ENCODE measurements at places on chromosomes 5 and 9.

- H3K4me3 ChIP-seq, result no peak overlapping the region
- no peaks in the 10 kb centered on the region for H3K27me3 ChIP-seq
- H3K4me1 ChIP-seq, result no peaks in the 10 kb centered on the region
- H3K27ac ChIP-seq, result no peak overlapping the region
- DNase-seq, result no peak
- no peaks in the 10 kb centered on the region for H3K36me3 ChIP-seq
These were observed 128.9 kb upstream of the CCNH start for GRCh38 chr5:87541676-87542075.

DNA sequence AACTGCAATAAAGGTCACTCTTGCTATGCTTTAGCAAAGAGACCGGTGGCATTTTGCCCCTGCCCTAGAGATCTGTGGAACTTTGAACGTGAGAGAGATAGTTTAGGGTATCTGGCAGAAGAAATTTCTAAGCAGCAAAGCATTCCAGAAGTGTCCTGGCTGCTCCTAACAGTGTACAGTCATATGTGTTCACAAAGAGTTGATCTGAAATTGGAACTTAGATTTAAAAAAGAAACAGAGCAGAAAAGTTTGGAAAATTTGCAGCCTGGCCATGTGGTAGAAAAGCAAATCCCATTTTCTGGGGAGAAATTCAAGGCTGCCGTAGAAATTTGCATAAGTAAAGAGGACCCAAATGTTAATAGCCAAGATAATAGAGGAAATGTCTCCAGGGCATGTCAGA, 169.2 kb downstream of the FGF1 start:
- no peak overlapping the region for H3K27ac ChIP-seq
- no peaks in the 10 kb centered on the region for H3K36me3 ChIP-seq
- H3K27me3 ChIP-seq, result no peaks in the 10 kb centered on the region
- no peak for DNase-seq
- no peaks in the 10 kb centered on the region for H3K4me1 ChIP-seq

GRCh38 chr5:15142458-15142857, 270.9 kb upstream of the ANKH start:
- no peaks in the 10 kb centered on the region for H3K4me1 ChIP-seq
- no peak for DNase-seq
- H3K36me3 ChIP-seq, result no peaks in the 10 kb centered on the region
- H3K27ac ChIP-seq, result no peak overlapping the region
- no peaks in the 10 kb centered on the region for H3K27me3 ChIP-seq

DNA sequence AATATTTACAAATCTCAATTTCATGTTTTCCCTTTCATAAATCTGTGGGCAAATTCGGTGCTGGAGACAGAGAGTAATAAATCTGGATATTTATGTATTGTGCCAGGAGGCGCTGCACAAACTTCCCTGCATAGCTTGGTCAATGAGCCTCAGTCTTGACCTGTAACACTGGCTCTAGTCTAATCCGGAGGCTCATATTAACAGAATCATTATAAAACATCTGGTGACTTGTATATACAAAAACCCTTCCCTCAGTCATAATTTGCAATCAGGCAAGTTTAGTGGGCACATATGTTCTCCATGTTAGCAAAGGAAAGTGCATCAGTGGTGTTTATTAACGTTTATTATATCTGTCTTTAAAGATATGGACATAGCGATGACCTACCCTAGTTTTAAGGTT, 104.0 kb upstream of the BNC2 start:
- H3K4me1 ChIP-seq, result no peaks in the 10 kb centered on the region
- DNase-seq, result no peak
- H3K4me3 ChIP-seq, result no peak overlapping the region
- H3K36me3 ChIP-seq, result no peaks in the 10 kb centered on the region

DNA sequence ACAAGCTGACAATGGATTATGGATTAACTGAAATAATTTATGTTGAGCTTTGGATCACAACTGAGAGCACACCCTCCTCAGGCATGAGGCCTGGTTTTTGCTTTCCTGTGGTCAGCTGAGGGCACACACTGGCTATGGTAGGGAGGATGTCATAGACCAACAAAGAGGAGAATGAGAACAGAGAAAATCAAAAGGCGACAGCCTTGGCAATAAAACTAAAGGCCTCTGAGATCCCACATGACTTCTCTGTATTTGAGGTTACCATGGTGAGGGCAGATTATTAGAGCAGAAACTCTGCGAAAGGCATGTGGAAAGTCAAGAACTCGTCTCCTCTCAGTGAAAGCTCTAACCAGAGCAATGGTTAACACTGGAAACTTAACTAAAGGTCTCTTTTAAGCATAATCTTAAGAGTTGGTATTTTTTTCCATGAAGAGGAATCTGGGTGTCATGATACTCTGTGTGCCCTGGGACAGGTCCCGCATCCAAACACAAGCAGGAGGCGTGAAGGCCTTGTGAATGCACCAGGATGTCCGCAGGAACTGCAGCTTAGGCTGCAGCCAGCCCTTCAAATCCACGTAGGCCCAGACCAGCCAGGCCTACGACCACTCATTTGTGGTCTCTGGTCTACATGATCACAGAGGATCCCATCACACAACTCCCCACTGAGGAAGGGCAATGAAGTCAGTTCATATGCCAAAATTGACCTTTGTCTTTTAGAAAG, 12.4 kb upstream of the MEIKIN start:
- H3K27ac ChIP-seq, result no peak overlapping the region
- H3K36me3 ChIP-seq, result no peaks in the 10 kb centered on the region
- no peak for DNase-seq
- H3K4me1 ChIP-seq, result no peaks in the 10 kb centered on the region
- H3K4me3 ChIP-seq, result no peak overlapping the region

DNA sequence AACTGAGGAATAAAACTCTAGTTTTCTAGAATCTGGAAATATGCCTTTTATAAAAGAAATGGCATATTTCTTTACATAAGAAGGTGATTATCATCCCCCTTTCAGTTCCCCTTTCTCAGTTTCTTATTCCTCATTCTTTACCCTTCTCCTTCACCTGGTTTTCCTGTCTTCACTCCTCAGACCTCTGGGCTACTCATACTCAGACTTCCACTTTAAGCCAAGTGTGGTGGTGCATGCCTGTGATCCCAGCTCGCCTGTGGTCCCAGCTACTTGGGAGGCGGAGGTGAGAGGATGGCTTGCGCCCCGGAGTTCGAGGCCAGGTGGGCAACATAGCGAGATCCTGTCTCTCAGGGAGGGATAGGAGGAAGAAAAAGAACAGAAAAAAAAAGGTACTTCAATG, 57.2 kb downstream of the RANBP6 start:
- no peak for DNase-seq
- no peak overlapping the region for H3K4me3 ChIP-seq
- H3K36me3 ChIP-seq, result no peaks in the 10 kb centered on the region
- no peaks in the 10 kb centered on the region for H3K27me3 ChIP-seq

GRCh38 chr9:89376741-89377351, 58.5 kb downstream of the SECISBP2 start:
- no peaks in the 10 kb centered on the region for H3K27me3 ChIP-seq
- H3K36me3 ChIP-seq, result peaks cover 17% of the 10 kb centered on the region
- no peak overlapping the region for H3K4me3 ChIP-seq
- DNase-seq, result no peak
- no peak overlapping the region for H3K27ac ChIP-seq

DNA sequence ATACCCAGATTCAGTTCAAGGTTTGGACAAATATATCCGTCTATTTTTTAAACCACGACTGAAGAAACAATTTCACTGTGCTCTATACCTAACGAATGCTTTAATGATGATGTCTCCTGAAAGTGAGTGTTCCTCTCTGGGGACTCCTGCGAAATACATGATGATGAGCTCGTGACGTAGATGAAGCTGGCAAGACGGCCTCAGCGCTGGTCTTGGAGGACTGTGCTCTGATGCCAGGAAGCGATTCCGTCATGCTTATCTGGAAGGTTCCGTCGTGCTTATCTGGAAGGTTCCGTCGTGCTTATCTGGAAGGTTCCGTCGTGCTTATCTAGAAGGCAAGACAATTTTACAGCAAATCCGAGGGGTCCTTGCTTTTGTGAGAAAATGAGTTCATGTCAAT, 250.8 kb upstream of the IRX2 start:
- H3K4me3 ChIP-seq, result no peak overlapping the region
- no peaks in the 10 kb centered on the region for H3K36me3 ChIP-seq
- no peaks in the 10 kb centered on the region for H3K4me1 ChIP-seq
- no peak overlapping the region for H3K27ac ChIP-seq
- DNase-seq, result no peak
- H3K27me3 ChIP-seq, result no peaks in the 10 kb centered on the region

DNA sequence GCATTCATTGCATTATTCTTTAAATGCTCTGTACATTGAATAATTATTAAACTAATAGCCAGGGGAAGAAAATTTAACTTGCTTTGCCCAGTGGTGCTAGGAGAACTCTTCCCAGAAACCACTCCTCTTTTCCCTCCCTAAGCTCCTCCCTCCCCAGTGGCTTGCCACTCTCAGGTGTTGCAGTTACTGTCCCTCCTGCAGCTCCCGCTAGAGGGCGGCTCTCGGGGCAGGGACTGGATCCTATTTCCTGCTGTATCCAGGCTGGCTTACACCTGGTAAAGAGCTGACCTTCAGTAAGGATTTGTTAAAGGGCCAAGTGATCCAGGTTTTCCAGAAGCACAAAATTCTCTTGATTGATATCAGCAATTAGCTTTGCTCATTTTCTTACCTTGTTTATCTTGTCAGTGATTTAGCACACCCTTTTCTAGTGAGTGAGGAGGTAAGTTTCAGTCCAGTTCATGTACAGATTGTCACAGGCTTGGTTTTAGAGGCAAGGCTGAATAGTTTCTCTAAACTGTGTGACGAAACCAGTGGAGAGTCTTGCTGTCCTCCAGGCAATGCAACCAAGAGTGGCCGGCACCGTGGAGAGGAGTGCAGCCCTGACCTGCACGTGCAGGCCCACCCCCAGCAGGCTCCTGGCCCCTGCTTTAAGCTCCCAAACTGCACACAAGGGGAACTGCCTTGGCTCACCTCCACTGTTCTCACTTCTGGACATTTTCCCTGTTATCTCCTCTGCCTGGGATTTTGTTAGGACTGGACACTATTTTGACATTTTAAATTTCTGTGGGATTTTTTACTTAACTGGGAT, 423.8 kb downstream of the SPOCK1 start:
- H3K4me3 ChIP-seq, result no peak overlapping the region
- H3K27me3 ChIP-seq, result no peaks in the 10 kb centered on the region
- H3K4me1 ChIP-seq, result no peaks in the 10 kb centered on the region
- no peaks in the 10 kb centered on the region for H3K36me3 ChIP-seq
- H3K27ac ChIP-seq, result no peak overlapping the region
- DNase-seq, result no peak

GRCh38 chr9:132809677-132810271, 68.3 kb downstream of the AK8 start:
- H3K27me3 ChIP-seq, result no peaks in the 10 kb centered on the region
- no peak overlapping the region for H3K27ac ChIP-seq
- peaks cover 6% of the 10 kb centered on the region for H3K4me1 ChIP-seq
- no peaks in the 10 kb centered on the region for H3K36me3 ChIP-seq
- H3K4me3 ChIP-seq, result no peak overlapping the region

GRCh38 chr9:35367451-35367850, 122.5 kb upstream of the RUSC2 start:
- DNase-seq, result no peak
- no peak overlapping the region for H3K27ac ChIP-seq
- H3K36me3 ChIP-seq, result no peaks in the 10 kb centered on the region
- no peak overlapping the region for H3K4me3 ChIP-seq
- peaks cover 5% of the 10 kb centered on the region for H3K4me1 ChIP-seq

GRCh38 chr5:120252839-120253238, 211.3 kb upstream of the PRR16 start:
- H3K36me3 ChIP-seq, result no peaks in the 10 kb centered on the region
- no peak overlapping the region for H3K4me3 ChIP-seq
- DNase-seq, result no peak
- H3K4me1 ChIP-seq, result no peaks in the 10 kb centered on the region

DNA sequence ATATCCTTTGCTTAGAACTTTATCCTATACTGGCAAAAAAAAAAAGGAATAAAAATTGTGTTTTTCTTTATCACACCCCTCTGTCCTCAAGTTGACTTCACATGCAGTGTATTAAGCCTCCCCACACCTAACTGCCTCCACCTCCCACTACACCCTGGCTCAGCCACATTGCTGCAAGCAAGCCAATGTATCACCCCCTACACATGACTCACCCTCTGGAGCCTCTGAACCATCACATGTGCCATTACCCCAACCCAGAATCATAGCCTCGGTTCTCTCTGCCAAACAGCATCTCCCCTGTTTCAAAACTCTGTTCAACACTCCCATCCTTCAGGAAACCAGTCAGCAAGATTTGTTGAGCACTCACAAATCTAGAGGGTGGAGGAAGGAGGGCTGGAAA, 209.0 kb downstream of the CWC27 start:
- no peak overlapping the region for H3K27ac ChIP-seq
- no peak for DNase-seq
- no peaks in the 10 kb centered on the region for H3K4me1 ChIP-seq
- peaks cover 8% of the 10 kb centered on the region for H3K36me3 ChIP-seq
- no peak overlapping the region for H3K4me3 ChIP-seq
- no peaks in the 10 kb centered on the region for H3K27me3 ChIP-seq

- no peak overlapping the region for H3K4me3 ChIP-seq
- no peaks in the 10 kb centered on the region for H3K27me3 ChIP-seq
- no peaks in the 10 kb centered on the region for H3K4me1 ChIP-seq
- H3K27ac ChIP-seq, result no peak overlapping the region
- DNase-seq, result no peak
These were observed 49.9 kb downstream of the COL15A1 start for GRCh38 chr9:98993570-98993945.

- no peak overlapping the region for H3K27ac ChIP-seq
- H3K4me3 ChIP-seq, result no peak overlapping the region
- H3K27me3 ChIP-seq, result no peaks in the 10 kb centered on the region
- peaks cover 39% of the 10 kb centered on the region for H3K4me1 ChIP-seq
- DNase-seq, result no peak
- H3K36me3 ChIP-seq, result no peaks in the 10 kb centered on the region
These were observed 134.1 kb upstream of the IFNE start for GRCh38 chr9:21616082-21616778.

DNA sequence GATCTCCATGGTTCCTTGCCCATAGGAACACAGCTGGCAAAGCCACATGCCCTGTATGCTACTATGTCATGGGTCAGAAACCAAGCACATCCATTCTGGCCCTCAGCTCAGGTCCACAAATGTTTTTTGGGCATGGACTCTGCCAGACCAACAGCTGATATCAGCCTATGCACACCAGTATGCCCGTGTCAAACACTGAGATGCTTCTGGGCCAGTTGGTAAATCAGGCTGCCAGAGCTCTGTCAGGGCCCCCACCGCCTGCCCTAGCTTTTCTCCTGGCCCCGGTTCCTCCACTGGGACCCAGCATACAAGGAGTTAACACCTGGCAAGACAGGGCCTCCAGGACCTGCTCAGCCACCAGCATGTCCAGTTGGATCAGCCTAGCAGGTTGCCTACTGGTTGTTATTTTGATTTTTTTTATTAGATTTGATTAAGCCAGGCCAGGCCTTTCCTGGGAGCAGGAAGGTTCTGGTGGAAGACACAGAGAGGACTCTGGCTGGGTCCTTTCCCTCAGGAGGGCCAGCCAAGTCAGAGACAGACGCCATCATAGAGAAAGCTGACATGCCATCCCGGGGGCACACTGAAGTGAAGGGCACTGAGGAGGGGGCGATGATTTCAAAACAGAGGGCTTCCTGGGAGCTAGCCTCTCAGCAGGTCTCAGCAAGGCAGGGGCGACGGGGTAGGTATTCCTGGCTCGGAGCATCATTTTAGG, 65.8 kb downstream of the TSTD2 start:
- no peak overlapping the region for H3K27ac ChIP-seq
- H3K27me3 ChIP-seq, result no peaks in the 10 kb centered on the region
- H3K4me1 ChIP-seq, result no peaks in the 10 kb centered on the region
- no peaks in the 10 kb centered on the region for H3K36me3 ChIP-seq

GRCh38 chr5:956941-957747, 51.5 kb upstream of the NKD2 start:
- no peak for DNase-seq
- H3K4me1 ChIP-seq, result peaks cover 7% of the 10 kb centered on the region
- no peaks in the 10 kb centered on the region for H3K27me3 ChIP-seq
- H3K27ac ChIP-seq, result no peak overlapping the region
- H3K4me3 ChIP-seq, result no peak overlapping the region

Data from naive thymus-derived CD4-positive, alpha-beta T cell (primary cell).